ENCODE measurements at places on chromosomes 3 and 15. TPM values are rescaled to one million over a fixed set of nuclear protein-coding genes. Genes with fewer than 3 reads are reported as not detected.
A peak's percentile ranks its signal among the peaks of the same experiment; 100 is the strongest.

Gene LRTM1
- total RNA-seq, result not detected

DNA sequence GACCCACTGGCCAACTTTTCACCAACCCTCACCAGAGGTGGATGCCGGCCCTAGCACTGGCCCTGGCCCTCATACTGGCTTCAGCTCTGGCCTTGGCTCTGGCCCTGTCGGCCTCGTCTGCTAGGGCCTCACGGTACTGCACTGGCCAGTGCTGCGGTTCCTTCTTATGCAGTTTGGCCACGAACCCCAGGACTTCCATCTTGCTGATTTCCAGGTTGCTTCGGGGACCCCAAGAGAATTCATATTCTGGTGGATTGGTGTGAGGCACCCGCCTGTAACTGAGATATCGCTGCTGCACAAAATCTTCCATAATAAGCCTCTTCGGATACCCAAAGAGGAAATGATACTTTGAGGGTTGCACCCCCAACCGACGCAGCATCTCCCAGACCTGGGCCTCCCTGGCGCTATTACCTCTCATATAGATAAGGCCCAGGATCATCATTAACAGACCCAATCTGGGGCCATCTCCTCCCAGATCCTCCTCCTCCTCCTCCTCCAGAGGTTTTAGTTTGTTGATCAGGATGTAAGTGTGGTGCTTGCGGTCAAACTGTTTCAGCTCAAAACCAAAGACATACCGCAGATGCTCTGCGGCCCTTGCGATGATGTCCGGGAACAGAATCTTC lies 883 bp downstream of the MAGEF1 start:
- no peak for DNase-seq

- no peak for DNase-seq
Measured at GRCh38 chr15:22259881-22260421, 179.6 kb downstream of the OR4M2 start.

Gene ANP32A
- 63.4 TPM for total RNA-seq

Gene CCDC80
- total RNA-seq, result 430 TPM

DNA sequence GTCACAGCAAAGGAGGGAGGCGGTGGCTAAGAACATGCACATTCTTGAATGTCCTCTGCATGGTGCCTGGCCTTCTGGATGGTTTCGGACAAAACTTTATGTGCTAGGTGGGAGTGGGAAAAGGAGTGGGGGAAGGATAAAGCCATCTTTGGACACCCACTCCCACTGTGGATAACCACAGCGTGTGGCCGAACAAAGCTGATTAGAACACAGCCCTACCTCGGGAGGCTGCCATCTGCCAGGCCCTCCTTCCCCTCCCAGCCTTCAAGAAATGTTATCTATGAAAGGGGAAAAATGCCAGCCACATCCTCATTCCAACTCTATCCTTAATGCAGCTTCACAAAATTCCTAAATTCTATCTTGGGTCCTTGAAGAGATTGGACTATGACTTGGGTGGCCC lies 18.8 kb downstream of the AMOTL2 start:
- no peak for DNase-seq

DNA sequence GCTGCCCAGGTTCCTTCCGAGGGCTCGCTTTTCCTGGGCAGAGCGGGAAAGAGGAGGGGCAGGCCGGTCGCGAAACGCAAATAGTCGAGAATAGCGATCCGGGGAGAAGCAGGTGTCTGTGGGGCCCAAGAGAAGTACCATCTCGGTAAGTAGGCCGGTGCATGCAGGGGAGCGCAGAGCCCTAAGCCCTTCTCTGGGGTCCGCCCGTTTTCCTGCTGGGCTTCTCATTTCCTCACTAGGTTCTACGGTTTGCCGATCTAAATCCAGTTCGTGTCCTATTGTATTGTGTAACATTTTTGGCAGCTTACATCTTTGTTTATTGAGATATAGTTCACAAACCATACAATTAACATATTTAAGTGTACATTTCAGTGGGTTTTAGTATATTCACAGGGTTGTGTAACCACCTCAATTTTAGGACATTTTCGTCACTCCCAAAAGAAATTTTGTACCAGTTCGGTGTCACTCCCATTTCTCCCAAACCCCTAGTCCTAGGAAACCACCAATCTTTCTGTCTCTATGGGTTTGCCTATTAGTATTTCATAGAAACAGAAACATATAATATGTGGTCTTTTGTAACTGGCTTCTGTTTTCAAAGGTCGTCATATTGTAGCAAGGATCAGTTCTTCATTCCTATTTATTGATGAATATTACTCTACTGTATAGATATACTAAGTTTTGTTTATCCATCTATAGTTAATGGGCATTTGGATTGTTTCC lies 6.8 kb upstream of the TRIM69 start:
- no peak for DNase-seq

DNA sequence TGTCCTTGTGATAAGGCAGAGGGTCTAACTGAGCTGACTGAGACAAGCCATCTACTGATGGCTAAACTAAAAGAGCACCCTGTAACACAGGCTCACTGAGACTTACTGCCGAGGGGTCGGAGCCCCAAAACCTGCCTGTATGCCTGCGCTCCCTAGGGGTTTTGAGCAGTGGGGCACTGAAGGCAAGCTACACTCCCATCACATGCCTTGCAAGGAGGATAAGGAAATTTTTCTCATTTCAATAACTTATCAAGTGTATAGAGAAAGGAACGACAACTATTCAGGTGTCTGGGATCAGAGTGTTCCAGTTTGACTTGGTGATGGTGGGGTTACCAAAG lies 292.2 kb downstream of the EPHA6 start:
- no peak for DNase-seq

Gene ZNF592
- 18.4 TPM for total RNA-seq

DNA sequence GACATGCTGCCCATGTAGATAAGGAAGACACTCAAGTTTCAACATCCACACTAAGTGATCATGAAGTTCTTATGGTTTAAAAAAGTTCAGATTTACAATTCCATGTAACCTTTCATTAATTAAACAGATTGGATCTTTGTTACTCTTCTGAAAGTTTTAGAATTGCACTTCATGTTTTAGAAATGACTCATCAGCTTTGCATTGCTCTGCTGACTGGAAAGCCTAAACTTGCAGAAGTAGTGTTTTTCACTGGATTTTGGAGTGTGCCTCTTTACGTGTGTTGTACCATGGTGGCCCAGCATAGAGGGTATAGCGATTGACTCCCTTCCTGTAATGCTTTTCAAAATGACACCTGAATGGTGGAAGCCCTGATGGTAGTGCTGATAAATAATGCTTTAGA lies 157.9 kb downstream of the BBX start:
- DNase-seq, result no peak

Gene RPL35A
- 888 TPM for total RNA-seq

GRCh38 chr3:32180141-32180784 lies 58.2 kb upstream of the CMTM8 start:
- no peak for DNase-seq

DNA sequence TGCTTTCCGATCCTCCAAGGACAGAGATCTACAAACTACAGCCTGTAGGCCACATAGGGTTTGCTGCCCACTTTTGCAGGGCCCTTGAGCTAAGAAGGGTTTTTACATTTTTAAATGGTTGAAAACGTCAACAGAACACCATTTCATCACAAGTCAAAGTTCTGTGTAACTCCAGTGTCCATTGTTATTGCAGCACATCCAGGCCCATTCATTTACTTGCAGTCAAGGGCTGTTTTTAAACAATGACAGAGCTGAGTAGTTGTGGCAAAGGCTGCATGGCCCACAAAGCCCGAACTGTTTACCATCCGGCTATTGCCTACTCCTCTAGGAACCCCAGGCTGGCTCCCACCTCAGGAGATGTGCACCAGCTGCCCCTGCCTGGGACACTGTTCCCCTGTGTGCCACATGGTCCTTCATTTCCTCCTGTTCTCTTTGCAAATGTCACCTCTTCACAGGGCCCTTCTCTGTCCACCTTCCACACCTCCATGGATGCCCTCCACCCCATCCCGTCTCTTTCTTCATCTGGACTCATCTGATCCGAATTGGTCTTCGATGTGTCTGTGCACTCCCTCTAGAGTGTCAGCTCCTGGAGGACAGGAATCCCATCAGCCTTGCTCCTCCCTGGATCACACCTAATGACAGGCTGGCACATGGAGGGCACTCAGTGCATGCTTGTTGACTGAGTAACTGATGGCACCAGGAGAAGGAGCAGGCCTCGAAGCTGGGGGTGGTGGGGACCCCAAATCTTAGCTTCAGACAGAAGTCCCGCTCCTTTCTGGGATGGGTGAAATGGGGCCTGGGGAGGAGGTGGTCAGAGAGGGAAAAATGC lies 69.5 kb upstream of the IQSEC1 start:
- DNase-seq, result no peak

DNA sequence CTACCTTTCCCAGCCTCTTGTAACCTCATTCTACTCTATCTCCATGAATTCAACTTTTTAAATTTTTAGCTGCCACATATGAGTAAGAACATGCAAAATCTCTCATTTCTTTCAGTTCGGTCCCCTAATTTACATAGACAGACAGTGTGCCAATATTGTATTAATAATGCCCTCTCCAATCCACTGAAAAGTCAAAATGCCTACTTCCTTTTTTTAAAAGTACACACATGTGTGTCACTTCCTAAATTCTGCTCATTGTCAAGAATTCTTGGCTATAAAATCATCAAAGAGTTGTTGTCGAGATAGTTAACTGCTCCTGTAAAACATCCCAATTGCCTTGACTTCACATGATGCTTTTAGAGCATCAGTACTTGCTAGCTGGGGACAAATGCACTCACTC lies 84.2 kb upstream of the IL12A start:
- DNase-seq, result no peak

DNA sequence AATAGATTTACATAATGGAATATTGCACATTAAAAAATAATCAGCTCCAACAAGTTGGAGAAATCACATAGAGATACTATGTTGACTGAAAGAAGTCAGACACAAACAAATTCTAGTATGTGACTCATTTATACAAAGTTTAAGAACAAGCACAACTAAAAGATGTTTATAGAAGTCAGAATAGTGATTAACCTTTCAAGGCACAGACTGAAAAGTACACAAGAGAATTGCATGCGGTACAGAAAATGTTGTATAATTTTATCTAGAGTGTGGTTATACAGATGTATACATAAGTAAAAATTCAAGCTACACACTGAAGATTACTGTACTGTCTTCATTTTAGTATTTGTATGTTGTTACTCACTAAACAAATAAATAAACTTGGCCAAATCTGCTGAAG lies 19.3 kb upstream of the ATOSA start:
- DNase-seq, result no peak

DNA sequence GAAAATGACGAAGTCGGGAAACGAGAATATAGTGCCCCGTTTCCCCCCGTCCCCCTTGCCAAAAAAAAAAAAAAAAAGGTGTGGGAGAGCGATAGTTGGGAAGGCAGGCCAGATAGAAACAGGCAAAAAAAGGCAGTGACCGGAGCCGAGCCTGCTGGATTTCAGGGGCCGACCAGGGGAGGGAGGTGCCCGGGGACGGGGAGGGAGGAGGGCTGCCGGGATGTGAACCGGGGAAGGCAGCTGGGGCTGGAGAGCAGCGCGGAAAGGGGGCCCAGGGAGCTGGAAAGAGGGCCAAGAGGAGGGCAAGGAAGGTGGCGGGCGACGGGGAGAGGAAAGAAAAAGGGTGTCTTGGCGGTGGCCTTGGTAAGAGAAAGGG lies 837 bp downstream of the LRRN1 start:
- no peak for DNase-seq

DNA sequence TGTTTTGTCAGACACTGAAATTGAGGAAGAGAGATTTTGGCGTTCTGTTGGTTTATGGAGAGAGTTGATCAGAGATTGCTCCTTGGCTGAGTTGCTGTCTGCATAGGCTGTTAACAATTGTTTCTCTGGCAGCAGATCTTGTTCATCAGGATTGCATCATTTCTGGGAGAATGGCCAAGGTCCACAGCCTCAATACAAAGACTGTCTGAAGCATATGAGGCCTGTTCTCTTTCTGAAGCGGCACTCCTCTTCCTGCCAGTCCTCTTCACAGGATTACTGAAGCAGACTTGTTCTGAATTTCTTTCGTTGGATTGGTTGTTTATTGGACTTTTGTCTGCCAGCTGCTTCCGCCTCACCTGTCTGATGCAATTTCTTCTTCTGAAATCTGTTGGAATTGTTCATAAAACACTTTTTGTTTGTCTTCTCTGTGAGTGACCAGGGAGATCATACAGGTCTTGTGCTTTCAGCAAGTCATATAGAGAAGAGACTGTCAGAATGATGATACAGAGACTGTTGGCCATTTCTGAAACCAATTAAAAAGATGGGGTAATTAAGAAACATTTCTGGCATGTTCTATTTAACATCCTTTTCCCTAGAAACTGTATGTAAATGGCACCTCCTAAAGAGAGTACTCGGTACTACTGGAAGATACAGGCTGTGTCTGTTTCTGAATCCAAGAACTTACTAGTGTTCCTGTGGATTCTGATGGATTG lies 25.5 kb downstream of the SETD5 start:
- peak; percentile 74 for DNase-seq

GRCh38 chr3:45084820-45085816 lies 59.0 kb downstream of the CLEC3B start:
- DNase-seq, result no peak

- no peak for DNase-seq
Measured at GRCh38 chr3:76308541-76308940, 523.2 kb upstream of the ZNF717 start.

Gene CLDN16
- total RNA-seq, result not detected

Gene ANKRD63
- total RNA-seq, result not detected

Gene CPNE9
- total RNA-seq, result not detected

Gene CAMKV
- total RNA-seq, result not detected

Gene HTR3E
- not detected for total RNA-seq

GRCh38 chr15:50330921-50331320 lies 24.1 kb downstream of the GABPB1 start:
- no peak for DNase-seq

- no peak for DNase-seq
Measured at GRCh38 chr15:70876011-70876410, 16.2 kb downstream of the THAP10 start.

Gene ERICH6
- 0.48 TPM for total RNA-seq

- no peak for DNase-seq
Measured at GRCh38 chr15:63185206-63185605, 4.2 kb upstream of the RAB8B start.

Gene SAMMSON
- not detected for total RNA-seq

- DNase-seq, result no peak
Measured at GRCh38 chr15:64857421-64857820, 15.7 kb downstream of the PLEKHO2 start.

- no peak for DNase-seq
Measured at GRCh38 chr3:69199942-69200341, 77.5 kb upstream of the LMOD3 start.

- DNase-seq, result no peak
Measured at GRCh38 chr3:128619146-128619890, 31.3 kb downstream of the RPN1 start.

- no peak for DNase-seq
Measured at GRCh38 chr3:151751161-151751560, 17.4 kb downstream of the AADACL2 start.

Gene CRBN
- total RNA-seq, result 111 TPM

All from breast epithelium (tissue), 4 donors.